ENCODE measurements at places on chromosomes 1 and 21.
A peak's percentile ranks its signal among the peaks of the same experiment; 100 is the strongest.

DNA sequence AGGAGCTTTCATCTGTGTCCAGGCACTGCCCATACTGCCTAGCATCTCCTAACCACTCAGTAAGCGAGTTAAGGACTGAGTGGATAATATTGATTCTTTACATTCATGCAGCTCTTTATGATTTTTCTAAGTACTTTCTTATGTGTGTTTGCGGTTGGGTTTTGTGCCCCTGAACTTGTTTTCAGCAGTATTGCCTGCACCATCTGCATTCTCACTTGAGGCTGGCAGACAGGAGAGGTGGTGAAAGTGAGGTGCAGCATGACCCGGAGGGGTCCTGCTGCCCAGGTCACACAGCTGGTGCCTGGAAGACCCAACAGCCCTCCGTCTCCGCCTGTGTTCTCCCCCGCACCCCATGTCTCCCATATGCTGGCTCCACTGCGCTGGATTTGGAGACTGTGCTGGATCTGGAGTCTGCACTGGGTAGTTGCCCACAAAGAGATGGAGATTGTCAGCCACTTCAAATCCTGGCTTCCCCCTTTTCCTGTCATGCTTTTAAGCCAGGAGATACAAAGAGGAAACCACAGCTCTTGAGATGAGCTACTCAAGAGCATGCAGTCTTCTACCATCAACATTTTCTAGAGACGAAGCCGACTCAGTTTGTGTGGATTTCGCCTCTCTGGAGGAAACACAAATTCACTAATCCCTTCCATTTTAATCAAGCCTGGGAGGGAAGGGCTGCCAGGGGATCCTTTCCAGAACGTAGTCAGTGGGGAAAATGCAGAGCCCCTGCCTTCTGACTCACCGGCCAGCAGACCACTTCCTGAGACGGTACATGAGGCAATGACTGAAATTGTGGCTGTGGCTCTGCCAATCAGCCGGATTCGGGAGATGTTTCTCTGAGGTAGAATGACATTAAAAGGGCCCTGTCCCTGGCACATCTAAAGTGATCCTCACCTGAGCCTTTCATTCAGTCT, 71.7 kb upstream of the ANGPTL1 start:
- DNase-seq: no peak

DNA sequence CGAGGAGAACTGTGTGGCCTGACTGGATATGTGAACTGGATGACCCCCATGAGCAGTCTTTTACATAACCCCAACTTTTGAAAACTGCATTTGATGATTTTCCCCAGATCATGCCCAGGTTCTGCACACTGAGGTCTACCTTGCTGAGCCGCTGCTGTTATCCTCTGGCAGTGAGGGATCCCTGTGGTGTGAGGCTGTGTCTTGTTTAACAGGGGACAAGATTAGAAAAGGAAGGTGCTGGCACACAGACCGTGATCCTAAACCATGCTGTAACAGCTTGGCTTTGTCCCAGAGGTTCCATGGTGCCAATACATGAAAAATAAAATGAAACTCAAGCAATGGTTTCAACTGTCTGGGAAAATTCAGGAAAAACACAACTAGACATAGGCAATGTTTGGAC, 134.2 kb downstream of the ZZZ3 start:
- no peak for DNase-seq

GRCh38 chr1:199510314-199510713, 517.2 kb upstream of the NR5A2 start:
- no peak for DNase-seq

DNA sequence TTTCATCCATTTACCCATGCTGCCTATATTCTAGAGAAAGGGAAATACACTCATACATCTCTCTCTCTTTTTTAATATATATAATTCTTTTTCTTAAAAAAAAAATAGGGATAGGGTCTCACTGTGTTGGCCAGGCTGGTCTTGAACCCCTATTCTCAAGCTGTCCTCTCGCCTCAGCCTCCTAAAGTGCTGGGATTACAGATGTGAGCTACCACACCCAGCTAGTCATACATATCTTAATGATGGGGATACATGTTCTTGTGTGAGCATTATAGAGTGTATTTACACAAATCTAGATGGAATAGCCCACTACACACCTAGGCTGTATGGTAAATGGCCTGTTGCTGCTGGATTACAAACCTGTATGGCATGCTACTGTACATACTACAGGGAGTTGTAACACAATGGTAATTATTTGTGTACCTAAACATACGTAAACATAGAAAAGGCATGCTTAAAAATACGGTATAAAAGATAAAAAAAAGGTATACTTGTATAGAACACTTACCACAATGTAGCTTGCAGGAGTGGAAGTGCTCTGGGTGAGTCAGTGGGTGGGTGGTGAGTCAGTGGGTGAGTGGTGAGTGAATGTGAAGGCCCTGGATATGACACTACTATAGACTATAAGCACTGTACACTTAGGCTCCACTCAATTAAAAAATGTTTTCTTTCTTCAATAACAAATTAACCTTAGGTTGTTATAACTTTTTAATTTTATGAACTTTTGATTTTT, 72.9 kb downstream of the IVNS1ABP start:
- DNase-seq: peak; percentile 23

- DNase-seq: no peak
Observed at GRCh38 chr1:55214934-55215193, 300 bp downstream of the USP24 start.

GRCh38 chr1:222021129-222021528, 279.2 kb upstream of the DUSP10 start:
- no peak for DNase-seq

DNA sequence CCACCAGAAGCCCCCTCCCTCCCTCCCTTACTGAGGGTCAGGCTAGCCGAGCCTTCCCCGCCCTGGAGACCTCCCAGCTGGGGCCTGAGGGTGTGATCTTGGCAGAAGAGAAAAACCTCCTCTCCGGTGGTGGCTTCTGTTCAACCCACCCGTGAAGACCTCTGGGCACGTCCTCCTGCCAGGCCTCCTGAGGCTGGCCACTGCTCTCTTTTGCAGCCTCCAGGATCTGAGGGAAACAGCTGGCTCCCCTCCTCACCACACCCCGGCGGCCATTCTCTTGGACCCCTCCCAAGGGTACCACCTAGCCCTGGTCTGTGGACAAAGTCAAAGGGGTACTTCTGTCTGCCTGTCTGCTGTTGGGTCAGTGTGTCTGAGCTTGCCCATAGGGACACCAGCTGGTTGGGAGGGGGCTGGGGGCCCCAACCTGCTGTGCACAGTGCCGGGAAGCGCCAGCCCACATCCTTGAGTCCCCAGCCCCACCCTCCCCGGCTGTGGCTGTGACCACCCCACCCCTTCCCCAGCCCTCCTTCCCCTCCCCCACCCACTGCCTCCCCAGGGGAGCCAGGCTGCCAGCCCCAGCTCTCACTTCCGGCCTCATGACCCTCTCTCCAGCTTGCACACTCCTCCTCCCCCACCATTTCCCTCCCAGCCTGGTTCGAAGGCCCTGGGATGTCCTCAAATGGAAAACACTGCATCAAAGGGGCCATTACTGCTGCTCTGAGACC, 48.1 kb downstream of the AHDC1 start:
- peak; percentile 51 for DNase-seq

DNA sequence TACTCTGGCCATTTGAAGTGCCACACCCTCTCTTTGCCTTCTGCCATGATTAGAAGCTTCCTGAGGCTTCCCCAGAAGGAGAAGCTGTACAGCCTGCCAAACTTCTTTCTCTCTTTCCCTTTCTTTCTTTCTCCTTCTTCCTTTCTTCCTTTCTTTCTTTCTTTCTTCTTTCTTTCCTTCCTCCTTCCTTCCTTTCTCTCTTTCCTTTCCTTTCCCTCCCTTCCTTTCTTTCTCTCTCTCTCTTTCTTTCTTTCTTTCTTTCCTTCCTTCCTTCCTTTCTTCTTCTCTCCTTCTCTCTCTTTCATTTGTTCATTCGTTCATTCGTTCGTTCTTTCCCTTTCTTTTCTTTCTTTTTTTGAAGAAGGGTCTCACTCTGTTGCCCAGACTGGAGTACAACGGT, 931.0 kb downstream of the TTLL7 start:
- no peak for DNase-seq

DNA sequence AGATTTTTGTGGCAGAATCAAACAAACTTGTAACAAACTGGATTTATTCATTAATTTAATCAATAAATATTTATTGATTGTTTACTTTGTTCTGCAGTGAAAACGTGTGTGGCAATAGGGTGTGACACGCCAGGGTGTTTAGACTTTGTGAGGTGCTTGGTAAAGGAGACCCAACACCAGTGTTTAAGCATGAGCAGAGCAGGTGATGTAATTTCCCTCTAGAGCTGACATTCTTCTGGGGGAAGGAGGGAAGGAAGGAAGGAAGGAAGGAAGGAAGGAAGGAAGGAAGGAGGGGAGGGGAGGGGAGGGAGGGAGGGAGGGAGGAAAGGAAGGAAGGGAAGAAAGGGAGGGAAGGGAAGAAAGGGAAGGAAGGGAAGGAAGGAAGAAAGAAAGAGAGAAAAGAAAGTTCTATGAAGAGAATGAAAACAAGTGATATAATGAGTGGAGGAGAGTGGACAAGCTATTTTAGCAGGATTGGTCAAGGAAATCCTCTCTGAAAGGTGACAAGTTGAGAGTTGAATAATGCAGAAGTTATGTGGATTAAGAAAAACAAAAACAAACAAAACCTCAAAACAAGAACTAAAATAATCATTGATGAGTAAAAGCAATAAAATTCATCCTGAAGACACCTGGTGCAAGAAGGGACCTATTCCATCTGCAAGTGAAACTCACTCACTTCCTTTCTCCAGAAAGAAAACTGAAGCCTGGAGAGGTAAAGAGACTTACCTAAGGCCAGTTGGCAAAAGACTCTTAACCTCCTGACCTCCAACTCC, 60.8 kb downstream of the TSEN15 start:
- DNase-seq: no peak

- no peak for DNase-seq
Observed at GRCh38 chr1:11622398-11622797, 31.8 kb downstream of the FBXO2 start.

GRCh38 chr1:229034342-229034741, 236.6 kb upstream of the RAB4A start:
- no peak for DNase-seq

DNA sequence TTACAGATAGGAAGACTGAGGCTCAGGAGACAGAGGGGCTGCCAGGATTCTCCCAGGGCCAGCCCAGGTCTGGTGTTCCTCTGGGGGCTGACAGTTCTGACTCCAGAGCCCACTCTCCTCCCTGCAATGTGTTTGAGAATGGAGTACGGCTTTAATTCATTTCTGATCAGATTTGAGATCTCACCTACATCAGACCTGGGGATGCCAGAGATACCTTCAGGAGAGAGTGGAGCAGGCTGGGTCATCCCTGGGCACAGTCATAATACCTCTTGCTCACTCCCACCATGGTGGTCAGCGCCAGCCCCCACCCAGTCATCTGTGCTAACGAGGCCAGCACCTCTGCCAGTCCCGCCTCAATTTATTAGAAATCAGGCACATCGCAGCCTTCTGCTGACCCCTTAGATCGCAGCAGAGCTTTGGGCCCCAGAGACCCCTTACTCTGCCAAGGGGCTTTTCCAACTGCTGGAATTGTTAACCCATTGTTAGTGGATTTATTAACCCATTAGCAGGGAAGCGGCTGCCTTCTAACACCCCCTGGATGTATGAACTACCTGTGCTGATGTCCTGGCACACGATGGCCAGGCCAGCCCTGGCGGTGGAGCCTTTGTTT, 352.1 kb downstream of the MATN1 start:
- no peak for DNase-seq

DNA sequence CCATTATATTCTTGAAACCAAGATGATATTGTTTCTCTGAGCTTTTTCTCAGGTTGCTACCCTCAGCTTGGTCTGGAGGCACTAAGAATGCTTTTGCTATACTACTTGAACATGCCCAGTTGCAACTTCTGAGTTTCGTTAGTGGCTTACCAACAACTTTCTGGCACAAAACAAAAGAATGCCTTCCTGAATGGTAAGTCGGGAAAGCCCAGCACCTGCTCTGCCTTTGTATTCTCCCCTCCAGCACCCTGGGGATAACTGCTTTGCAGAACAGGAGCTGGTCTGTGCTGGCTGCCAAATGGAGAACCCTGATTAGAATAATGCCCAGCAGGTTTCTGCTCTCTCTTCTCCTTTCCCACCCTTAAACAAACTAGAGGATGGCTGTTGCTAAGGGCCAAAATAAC, 149.3 kb downstream of the TGFB2 start:
- no peak for DNase-seq

DNA sequence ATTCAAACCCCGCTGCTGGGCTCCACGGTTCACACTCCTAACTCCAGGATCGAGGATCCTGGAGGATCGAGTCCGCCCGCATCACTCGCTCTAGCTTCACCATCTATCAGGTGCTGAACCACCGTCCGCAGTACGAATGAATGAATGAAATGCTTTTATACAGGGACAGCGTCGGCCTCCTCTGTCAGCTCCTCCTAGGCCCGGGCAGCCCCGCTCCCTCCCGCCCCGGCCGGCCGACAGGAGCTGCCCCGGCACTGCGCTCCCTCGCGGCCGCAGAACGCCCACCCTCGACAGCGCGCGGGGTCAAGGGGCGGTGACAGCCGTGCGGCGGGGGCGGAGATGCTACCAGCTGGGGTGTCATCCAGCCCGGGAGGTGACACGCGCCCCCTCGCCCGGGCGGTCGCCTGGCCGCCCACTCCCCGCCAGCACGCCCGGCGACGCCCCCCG, 520 bp downstream of the ZBTB17 start:
- peak; percentile 33 for DNase-seq

DNA sequence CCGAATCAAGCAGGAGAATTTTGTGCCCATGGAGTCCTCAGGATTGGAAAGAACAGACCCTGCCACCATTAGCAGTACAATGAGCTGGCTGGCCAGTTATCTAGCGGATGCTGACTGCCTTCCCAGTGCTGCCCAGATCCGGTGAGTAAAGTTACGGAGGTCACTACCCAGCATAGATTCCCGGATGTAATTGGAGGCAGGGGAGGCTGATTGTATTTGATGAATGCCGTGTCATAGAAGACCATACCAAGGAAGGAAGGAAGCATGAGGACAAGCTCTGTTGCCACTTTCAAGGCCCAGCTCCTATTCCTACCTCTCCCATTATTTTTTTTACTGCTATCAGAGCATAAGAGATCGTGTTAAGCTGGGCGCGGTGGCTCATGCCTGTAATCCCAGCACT, 26.2 kb upstream of the VAMP3 start:
- DNase-seq: no peak

DNA sequence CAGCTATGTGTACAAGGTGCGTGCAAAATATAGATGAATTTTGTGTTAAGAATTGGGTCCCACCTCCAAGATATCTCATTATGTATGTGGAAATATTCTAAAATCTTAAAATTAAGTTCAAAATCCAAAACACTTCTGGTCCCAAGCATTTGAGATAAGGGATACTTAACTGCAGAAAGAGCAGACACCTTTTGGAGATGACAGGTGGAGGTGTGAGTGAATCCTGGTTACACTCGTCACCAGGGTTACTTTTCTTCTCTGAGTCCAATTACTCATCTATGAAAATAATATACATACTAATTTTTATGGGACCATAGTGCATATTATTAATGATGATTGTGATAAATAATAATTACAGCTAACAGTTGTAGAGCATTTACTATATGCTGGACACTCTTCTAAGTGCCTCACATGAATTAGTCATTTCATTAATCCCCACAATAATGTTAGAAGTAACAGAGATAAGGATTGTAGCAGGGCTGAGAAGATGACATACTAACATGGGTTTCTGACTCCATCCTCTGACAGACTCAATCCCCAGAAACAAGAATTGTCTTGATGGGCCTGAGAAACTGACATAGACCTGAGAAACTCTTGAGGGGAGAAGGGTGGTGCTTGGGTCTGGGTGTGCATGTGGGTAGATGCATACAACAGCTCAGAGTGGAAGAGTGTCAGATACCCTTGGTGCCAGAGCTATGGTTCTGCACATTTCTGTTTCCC, 8.3 kb upstream of the FASLG start:
- no peak for DNase-seq

- DNase-seq: no peak
Observed at GRCh38 chr21:31592963-31593560, 66.4 kb upstream of the SOD1 start.

- no peak for DNase-seq
Observed at GRCh38 chr1:88194542-88194941, 489.5 kb upstream of the PKN2 start.
